ENCODE measurements at places on chromosomes 3 and 15. TPM values are rescaled to one million over a fixed set of nuclear protein-coding genes. Genes with fewer than 3 reads are reported as not detected.

Gene GPR87
- total RNA-seq, result not detected

Gene TMEM207
- not detected for total RNA-seq

Gene TM4SF18
- not detected for total RNA-seq

Gene GP9
- total RNA-seq, result not detected

Gene PTH1R
- not detected for total RNA-seq

Gene GPR62
- total RNA-seq, result not detected

Gene PATL2
- 16.1 TPM for total RNA-seq
